ENCODE measurements at places on chromosomes 16 and 17.

GRCh38 chr16:85084841-85085510 lies 27.3 kb downstream of the CIBAR2 start:
- no peak overlapping the region for H3K27ac ChIP-seq
- DNase-seq, result no peak
- H3K36me3 ChIP-seq, result peaks cover 6% of the 10 kb centered on the region
- peaks cover 8% of the 10 kb centered on the region for H3K4me1 ChIP-seq
- no peaks in the 10 kb centered on the region for H3K27me3 ChIP-seq

DNA sequence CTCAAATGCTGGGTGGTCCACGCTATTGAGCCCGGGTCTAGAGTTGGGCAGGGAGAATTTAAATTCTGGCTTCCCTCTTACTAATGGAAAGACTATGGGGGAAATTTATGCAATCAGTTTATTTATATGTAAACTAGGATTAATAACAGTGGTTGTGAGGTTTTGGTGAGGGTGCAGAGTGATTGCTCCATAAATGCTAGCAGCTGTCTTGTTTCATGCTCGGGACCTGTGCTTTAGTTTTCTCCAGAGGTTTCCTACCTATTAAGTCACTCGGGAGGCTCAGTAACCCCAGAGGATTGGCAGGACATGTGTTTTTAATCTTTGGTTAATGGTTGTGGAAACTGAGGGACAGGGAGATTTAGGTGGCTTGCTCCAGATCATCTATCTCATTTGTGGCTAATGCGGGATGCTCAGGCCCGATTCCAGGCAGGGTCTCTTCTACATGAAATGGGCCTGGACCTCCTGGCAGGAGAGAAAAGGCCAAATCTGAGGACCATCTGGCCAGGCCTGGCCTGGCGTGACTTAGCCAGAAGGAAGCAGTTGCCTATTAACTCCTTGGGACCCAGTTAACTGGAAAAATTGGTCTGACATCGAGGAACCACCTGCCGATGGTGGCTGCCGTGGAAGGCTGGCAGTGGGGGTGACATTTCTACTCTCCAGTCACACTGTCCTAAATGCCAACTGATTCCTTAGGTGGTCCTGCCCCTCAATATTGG lies 2.1 kb downstream of the PRCD start:
- peaks cover 25% of the 10 kb centered on the region for H3K4me1 ChIP-seq
- no peak overlapping the region for H3K4me3 ChIP-seq
- DNase-seq, result no peak

DNA sequence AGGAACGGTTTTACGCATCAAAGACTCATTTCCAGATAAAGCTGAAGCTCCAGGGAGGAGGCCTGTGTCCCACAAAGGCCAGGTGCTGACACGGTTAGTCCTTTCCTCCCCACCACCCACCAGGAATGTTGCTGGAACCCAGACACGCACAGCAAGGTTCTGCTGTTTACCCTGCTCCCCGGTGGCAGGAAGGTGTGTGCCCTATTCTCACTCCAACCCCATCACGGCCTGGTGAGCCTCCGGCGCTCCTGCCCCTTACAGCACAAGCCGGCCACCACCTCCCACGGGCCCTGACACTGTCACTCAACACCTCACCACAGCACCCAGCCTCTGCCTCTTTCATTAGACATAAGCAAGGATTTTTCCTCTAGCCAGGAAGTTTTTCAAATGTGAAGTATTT lies 47.8 kb downstream of the ANKRD11 start:
- peak overlapping the region; percentile 68 for H3K27ac ChIP-seq
- H3K27me3 ChIP-seq, result no peaks in the 10 kb centered on the region
- DNase-seq, result no peak
- H3K4me3 ChIP-seq, result peak overlapping the region; percentile 20
- H3K36me3 ChIP-seq, result no peaks in the 10 kb centered on the region

DNA sequence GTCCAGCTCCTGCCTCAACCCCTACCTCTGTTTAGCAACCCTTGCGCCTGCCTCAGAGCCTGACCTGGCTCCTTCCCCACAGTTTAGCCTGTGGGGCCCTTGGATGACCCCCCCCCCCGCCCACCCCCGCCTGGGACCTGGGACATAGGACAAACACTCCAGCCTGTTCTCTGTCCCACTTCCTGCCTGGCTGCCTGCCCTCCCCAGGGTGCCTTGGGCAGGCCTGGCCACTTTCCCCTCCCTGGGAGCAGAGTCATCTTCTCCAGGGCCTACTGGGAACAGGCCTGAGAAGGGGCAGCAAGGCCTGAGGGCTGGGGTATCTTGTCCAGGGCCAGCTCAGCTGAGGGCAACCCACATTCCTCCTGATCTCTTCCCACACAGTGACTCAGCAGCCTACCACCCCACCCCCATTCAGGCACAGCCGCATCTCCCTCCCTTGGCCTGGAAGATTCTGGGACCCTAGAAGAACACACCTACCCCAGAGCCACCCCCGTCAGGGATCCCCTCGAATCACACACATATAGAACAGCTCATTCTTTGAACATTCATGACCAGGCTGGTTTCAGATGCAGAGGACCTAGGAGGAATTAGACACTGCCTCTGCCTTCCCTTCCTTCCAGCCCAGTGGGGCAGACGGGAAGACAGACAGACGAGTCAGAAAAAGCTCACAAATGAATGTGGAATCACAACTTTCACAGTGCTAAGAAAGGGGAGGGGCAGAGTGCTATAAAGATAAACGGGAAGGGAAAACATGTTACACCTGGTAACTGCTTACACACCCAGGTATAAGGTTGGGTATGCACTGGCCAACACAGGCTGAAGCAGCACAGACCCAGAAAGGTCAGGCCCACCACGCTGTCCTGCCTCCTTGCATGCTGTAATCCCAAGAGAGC lies 6.0 kb downstream of the FHOD1 start:
- peaks cover 47% of the 10 kb centered on the region for H3K4me1 ChIP-seq
- peak overlapping the region; percentile 89 for H3K27ac ChIP-seq
- no peak overlapping the region for H3K4me3 ChIP-seq
- no peak for DNase-seq
- peaks cover 24% of the 10 kb centered on the region for H3K36me3 ChIP-seq
- H3K27me3 ChIP-seq, result no peaks in the 10 kb centered on the region

DNA sequence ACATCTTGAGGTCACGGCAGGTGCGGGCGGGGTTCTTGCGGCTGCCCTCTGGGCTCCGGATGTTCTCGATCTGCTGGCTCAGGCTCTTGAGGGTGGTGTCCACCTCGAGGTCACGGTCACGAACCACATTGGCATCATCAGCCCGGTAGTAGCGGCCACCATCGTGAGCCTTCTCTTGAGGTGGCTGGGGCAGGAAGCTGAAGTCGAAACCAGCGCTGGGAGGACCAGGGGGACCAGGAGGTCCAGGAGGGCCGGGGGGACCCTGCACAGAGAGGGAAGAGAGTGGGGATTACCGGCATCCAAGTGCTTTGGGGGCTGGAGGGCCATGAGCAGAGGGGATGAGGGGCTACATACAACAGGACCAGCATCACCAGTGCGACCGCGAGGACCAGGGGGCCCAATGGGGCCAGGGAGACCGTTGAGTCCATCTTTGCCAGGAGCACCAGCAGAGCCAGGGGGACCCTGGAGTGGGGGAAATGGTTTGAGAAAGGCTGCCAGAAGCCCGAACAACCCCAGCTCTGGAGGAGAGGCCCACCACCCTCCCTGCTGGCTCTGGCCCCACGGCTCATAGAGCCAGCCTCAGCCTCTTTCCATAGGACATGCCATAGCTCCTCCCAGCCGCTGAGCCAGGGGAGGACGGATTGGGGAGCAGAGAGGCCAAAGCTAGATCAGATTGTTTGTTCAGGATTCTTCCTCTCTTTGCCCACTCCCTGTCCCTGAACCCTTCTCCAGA lies 14.6 kb downstream of the COL1A1 start:
- peaks cover 12% of the 10 kb centered on the region for H3K4me1 ChIP-seq
- H3K27ac ChIP-seq, result peak overlapping the region; percentile 86
- H3K36me3 ChIP-seq, result peaks cover 48% of the 10 kb centered on the region

DNA sequence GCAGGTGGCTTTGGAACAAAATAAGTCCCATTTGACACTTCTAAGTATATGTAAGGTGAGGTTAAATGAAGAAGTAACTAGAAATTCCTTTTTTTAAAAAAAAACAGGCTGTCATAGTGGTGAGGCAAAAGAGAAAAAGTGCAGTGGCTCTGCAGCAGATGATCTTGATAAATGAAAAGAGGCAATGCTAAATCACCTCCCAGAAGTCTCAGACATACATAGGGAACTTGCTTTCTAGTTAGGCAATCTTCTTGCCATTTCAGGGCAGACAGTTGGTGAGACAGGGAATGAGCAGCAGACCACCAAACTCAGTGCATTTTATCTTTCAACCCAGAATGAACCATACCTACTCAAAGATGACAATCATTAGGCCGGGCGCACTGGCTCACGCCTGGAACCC lies 90.8 kb downstream of the MYO1D start:
- DNase-seq, result no peak
- H3K27ac ChIP-seq, result no peak overlapping the region
- no peaks in the 10 kb centered on the region for H3K36me3 ChIP-seq

DNA sequence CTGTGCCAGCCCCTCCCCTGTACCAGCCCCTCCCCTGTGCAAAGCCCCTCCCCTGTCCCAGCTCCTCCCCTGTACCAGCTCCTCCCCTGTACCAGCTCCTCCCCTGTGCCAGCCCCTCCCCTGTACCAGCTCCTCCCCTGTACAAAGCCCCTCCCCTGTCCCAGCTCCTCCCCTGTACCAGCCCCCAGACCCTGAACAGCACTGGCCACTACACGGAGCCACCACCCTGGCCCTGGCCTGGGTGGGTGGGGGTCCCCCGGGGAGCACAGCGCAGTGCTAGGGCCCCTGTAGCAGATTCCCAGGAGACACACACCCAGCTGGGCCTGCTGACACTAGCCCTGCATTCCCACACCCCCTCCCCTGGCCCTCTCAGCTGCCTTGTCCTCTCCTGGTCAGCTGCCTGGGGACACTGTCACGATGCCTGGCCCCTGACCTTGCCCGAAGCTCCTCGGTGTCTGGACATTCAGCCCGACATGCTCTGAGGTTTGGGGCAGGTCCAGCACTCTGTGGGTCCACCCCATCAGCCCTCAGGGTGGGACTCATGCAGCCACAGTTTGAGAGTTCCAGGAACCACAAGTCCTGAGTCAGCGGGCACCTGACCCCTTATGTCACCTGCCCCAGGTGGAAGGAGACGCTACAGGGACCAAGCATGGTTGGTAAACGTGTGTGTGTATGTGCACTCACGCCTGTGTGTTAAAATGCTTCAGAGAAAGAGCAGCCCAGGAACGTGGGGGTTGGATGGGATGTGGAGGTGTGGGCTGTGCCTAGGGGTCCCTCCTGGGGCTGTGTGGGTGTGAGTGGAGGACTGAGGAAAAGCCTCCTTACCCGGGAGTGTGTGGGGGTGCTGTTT lies 114.2 kb downstream of the METRNL start:
- no peaks in the 10 kb centered on the region for H3K36me3 ChIP-seq
- H3K27ac ChIP-seq, result peak overlapping the region; percentile 57
- H3K4me1 ChIP-seq, result peaks cover 57% of the 10 kb centered on the region
- DNase-seq, result no peak

DNA sequence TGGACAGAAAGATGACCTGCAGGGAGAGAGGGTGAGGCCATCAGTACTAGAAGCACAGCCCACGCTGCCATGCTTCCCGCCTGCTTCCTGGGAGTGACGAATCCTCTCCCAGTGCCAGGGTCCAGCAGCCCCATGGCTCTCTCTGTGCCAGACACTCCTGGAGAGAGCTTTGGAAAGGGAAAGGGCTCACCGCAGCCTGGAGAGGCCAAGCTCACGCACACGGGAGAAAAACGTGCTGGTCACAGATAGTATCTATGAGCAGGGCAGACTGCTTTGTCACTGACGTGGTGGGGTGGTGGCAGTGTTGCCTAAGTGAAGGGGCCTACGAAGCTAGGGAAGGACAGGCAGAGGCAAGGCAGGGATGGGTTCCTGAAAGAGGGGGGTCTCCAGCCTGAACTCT lies 5.4 kb downstream of the WBP2 start:
- peaks cover 30% of the 10 kb centered on the region for H3K4me1 ChIP-seq
- peak overlapping the region; percentile 11 for H3K27ac ChIP-seq
- no peak overlapping the region for H3K4me3 ChIP-seq
- H3K27me3 ChIP-seq, result no peaks in the 10 kb centered on the region
- DNase-seq, result no peak

DNA sequence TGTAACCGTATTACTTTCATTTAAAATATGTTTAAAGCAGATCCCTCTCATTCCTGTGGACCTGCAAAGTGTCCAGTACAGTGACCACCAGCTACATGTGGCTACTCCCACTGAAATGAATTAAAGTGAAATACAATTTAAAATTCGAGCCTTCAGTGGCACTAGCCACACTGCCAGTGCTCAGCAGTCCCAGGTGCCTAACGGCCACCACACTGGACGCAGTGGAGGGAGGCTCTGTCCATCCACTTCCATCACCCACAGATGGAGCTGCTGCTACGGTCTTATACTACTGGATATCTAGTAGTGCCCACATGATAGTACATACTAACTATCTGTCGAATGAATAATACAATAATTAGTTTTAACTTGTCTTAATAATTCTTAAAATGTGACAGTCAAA lies 2.3 kb upstream of the CBX2 start:
- DNase-seq, result no peak
- H3K27ac ChIP-seq, result no peak overlapping the region
- peaks cover 9% of the 10 kb centered on the region for H3K27me3 ChIP-seq
- H3K4me3 ChIP-seq, result no peak overlapping the region

- no peak for DNase-seq
- no peak overlapping the region for H3K4me3 ChIP-seq
- H3K4me1 ChIP-seq, result no peaks in the 10 kb centered on the region
- no peaks in the 10 kb centered on the region for H3K36me3 ChIP-seq
Measured at GRCh38 chr16:50933262-50933661, 191.4 kb downstream of the CYLD start.

DNA sequence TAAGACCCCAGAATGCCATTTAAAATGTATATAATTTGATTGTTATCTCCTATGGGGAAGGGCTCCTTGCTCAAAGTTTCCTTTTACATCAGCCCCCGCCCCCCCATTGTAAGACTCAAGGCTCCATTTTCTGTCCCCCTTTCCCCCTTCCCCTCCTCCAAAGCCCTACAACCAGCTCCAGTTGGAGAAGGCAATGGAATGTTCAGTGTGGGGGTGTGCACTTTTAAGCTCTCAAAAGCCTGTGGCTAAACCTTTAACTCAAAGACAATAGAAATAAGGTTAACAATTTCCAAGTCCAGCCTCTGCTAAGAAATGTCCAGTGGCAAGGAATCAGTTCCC lies 114.7 kb downstream of the NOG start:
- H3K27ac ChIP-seq, result no peak overlapping the region
- no peak overlapping the region for H3K4me3 ChIP-seq
- no peaks in the 10 kb centered on the region for H3K36me3 ChIP-seq
- no peaks in the 10 kb centered on the region for H3K4me1 ChIP-seq
- H3K27me3 ChIP-seq, result no peaks in the 10 kb centered on the region
- DNase-seq, result no peak

DNA sequence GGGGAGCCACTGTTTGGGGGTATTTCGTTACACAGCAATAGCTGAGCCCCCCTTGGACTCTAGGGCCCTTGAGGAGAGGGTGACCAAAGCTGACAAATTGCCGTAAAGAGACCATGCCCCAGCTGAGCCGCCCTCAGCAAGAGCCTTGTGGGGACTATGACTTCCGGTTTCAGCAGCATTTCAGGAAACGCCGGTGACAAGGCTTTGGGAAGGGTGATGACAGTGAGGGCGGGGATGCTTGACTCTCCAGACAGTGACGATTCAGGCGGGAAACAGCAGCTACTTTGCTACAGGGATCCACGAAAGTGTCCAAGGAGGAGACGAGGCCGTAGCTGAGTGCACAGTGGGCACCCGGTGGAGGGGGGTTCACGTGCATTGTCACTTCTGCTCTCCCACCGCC lies 360.8 kb downstream of the C16orf95 start:
- no peak for DNase-seq
- no peaks in the 10 kb centered on the region for H3K4me1 ChIP-seq
- H3K4me3 ChIP-seq, result no peak overlapping the region

GRCh38 chr17:45129426-45129939 lies 2.8 kb downstream of the PLCD3 start:
- peak overlapping the region; percentile 96 for H3K4me3 ChIP-seq
- no peak for DNase-seq
- H3K4me1 ChIP-seq, result peaks cover 71% of the 10 kb centered on the region
- no peaks in the 10 kb centered on the region for H3K36me3 ChIP-seq
